ENCODE measurements at places on chromosomes 6 and 20.

DNA sequence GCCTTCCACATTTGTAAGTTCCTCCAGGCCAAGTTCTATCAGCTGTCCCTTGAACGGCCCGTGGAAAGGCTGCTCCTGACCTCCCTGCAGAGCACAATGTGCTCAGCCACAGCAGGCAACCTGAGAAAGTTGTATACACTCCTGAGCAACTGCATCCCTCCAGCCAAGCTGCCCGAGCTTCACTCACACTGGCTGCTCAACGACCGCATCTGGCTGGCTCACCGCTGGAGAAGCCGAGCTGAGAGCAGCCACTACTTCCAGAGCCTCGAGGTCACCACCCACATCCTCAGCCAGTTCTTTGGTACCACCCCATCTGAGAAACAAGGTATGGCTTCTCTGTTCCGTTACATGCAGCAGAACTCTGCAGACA, 2.1 kb downstream of the ZSWIM1 start:
- no peak for DNase-seq

DNA sequence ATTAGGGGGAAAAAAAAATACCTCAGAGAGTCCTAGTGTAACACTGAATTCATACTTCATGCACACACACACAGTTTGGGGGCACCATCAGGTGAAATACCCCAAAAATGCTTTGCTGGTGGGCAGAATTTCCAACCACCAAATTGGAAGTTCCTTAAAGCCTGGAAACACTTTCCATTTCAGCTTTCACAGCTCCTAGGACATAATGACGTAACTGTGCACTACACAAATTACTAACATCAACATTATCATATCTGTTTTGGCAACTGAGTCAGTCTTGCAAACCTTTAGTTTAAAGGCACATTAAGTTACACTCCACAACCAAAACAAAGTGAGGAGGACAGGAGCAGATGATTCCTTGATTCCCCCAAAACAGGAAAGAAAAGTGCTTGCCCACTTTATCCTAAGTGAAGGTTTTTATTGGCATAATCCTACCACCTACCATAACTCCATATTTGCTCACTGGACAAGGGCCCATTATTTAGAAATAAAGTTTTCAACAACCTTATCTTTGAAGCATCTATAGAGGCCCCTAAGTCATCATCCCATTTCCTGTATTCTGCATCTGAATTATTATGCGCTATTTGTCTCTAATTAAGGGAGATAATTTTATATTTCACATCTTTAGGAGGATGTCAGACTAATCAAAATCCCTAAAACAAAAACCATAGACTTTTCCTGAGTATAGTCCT, 3.4 kb downstream of the MBOAT1 start:
- no peak for DNase-seq

DNA sequence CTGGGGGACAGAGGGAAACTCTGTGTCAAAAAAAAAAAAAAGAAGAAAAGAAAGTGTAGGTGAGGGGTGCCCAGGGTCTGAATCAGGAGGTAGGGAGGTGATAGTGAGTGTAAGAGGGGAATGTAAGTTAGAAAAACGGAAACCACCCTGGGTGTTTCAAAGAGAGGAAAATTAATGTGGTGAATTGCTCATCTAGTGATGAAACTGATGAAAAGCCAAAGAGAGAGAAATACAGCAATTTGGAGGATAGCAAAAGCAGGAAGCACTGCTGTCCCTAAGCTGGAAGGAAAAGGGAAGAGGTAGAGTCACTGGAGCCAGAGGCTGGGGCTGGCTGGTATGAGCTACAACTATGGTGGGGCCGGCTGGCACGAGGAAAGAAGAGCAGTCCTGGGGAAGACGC, 85.0 kb upstream of the CEP85L start:
- no peak for DNase-seq

GRCh38 chr20:57428324-57429158, 37.3 kb downstream of the RBM38 start:
- DNase-seq: no peak

- DNase-seq: no peak
Observed at GRCh38 chr20:62117658-62118057, 4.6 kb upstream of the LSM14B start.

- DNase-seq: no peak
Observed at GRCh38 chr6:65557224-65557623, 149.8 kb downstream of the EYS start.
